Activated gamma-delta T cell (primary cell): ENCODE measurements at places on chromosomes 5 and 9.

GRCh38 chr9:86997951-86998350 lies 50.6 kb upstream of the GAS1 start:
- no peak for DNase-seq

DNA sequence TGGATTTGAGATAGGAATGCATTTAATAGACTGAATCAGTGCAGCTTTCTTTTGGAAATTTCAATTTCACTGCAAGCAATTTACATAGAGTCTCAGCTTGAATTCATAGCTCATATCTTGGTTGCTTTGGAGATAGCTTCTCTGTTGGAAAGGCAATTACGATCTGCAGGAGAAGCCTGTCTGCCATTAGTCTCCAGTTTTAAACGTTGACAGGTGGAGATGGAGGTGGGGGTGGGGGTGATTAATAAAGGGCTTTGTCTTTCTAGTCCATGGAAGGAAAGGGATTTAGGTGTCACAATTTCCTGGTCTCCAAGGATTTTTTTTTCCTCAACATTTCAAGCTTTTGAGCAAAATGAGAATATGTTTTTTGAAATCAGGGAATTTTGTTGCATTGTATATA lies 184.7 kb downstream of the CARTPT start:
- DNase-seq = no peak

GRCh38 chr9:93659044-93659836 lies 82.9 kb downstream of the PHF2 start:
- no peak for DNase-seq

DNA sequence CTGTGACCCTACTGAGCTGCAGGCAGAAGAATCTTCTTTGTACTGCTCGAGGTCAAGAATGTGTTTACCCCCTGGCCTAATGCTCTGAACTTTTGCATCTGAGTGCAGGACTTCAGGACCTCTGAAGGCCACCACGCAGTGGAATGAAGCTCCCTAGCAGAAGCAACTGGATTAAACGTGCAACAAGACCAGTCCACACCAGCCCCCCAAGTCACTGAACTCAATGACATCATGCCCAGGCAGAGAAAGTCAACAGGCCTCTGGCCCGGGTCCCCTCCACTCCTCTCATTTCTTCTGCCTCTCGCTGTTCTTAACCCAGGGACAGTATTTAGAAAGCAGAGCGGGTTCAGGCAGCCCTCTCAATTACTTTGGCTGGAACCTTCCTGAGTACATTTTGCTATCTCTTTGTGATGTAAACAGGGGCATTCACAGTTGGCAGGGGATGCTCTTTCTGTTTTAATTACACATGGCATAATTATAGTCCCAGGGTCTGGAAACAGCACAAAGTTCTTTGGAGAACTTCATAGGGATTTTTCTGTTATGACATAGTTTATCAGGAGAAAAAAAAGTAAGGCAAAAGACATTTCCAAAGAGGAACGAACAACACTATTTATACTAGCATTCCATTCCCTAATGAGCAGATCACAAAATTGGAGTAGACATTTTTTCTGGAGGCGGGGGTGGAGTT lies 108.2 kb upstream of the SPATA31D4 start:
- no peak for DNase-seq

DNA sequence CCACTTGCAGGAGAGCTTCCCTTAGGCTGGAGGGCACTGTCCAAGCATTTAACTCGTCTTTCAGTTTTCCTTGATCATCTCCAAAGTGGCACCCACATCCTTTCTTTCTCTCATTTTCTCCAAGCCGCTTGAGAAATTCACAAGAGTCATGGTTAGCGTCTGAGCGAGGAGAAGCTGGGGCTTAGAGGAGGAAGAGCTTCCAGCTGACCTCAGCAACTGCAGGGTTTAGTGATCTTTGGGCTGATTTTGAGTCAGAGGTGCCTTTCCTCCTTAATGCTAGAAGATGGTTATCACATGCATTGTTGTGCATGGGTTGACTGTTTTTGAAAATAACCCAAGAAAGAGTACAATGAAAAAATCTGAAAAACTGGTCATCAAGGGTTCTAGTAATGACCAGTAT lies 134.7 kb downstream of the GADD45G start:
- DNase-seq = no peak

GRCh38 chr5:63247651-63248050 lies 669.0 kb downstream of the LRRC70 start:
- no peak for DNase-seq

DNA sequence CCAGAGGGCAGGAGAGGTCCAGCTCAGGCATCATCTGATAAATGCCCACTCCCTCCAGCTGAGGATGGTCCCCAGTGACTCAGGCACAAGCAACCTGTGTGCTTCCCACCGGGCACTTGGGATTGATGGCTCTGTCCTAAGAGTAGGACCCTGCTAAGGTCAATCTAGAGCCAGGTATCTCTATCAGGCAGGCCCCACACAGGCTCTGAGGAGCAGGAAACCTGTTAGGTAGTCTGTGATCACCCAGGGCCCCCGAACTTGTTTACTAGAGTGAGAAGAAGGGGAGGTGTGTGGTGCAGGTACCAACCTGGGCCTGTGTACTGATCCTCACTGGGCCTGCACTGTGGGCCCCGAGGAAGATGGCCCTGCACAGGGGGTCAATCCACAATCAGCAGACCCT lies 119.6 kb upstream of the FSTL4 start:
- no peak for DNase-seq

- no peak for DNase-seq
These were observed 21.8 kb downstream of the SLC35D2 start for GRCh38 chr9:96361668-96362067.

DNA sequence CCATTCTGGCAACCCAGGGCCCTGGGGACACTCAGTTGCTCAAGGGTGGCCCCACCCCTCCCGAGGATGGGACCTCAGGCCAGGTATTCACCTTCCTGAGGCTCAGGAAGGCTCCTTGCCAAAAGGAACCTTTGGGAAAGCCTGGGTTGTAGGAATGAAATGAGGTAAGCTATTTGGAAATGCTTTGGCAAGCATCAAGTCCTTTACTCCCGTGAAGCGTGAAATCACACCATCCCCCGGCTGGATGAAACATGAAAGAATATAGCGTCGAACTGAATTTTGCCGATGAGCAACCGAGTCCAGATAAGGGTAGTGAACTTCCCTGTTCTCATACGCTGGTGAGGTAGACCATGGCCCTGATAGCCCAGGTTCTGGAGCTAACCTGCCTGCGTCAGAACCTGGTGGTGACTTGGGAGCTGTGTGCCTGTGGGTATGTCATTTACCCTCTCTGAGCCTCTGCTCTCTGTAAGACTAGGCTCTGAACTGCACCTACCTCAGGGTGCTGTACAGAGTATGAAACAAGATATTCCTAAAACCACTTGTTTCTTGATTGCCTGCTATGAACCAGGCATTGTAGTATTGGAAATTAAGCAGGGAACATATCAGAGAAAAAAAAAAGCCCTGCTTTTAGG lies 105.3 kb upstream of the BOD1 start:
- DNase-seq = no peak

DNA sequence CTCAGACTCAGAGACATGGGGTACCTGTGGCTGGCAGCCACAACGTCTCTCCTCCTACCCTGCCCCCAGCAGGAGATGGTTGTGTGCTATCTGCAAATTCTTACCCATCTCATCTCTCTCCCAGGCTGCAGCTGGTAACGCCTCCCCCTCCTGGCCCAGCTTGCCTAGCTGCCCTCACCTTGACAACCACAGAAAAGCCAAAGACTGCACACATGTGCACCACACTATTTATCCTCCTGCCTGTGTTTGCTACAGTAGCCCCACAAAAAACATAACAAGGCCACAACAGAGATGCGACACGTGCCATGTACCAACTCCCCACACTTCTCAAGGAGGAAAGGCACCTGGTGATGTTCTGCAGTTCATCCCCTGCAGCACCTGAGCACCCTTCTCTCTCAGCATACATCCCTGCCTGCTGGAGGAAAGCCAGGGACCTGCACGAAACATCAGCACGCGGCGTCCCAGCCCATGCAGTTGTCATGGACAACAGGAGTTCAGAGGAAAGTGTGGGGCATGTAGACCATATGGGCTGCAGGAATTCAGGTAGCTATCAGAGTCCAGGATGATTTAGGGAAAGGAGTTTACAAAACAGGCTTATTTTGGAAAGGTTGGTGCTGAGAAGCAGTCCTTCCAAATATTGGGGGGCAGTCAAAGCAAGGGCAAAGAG lies 168.7 kb downstream of the C5orf15 start:
- no peak for DNase-seq
